Activated T-cell treated with anti-CD3 and anti-CD28 coated beads, Interleukin-2, amount 50 U/mL, for 72 hours (primary cell): ENCODE measurements at places on chromosomes 6 and 20. TPM values are rescaled to one million over a fixed set of nuclear protein-coding genes. Genes with fewer than 3 reads are reported as not detected.

- H3K27ac ChIP-seq: peak overlapping the region; percentile 82
- peaks cover 8% of the 10 kb centered on the region for H3K4me1 ChIP-seq
- peaks cover 4% of the 10 kb centered on the region for H3K36me3 ChIP-seq
- no peaks in the 10 kb centered on the region for H3K27me3 ChIP-seq
- DNase-seq: no peak
Observed at GRCh38 chr20:25000268-25000801, 7.8 kb upstream of the APMAP start.

- no peak overlapping the region for H3K27ac ChIP-seq
- DNase-seq: no peak
- H3K36me3 ChIP-seq: no peaks in the 10 kb centered on the region
- H3K4me3 ChIP-seq: no peak overlapping the region
- H3K4me1 ChIP-seq: peaks cover 11% of the 10 kb centered on the region
Observed at GRCh38 chr20:12966468-12967085, 42.2 kb upstream of the SPTLC3 start.

GRCh38 chr20:48276021-48276342, 490.7 kb upstream of the SULF2 start:
- peaks cover 18% of the 10 kb centered on the region for H3K27me3 ChIP-seq
- no peak overlapping the region for H3K27ac ChIP-seq
- no peaks in the 10 kb centered on the region for H3K36me3 ChIP-seq
- no peaks in the 10 kb centered on the region for H3K4me1 ChIP-seq

- no peak overlapping the region for H3K27ac ChIP-seq
- DNase-seq: no peak
- H3K36me3 ChIP-seq: no peaks in the 10 kb centered on the region
- no peak overlapping the region for H3K4me3 ChIP-seq
Observed at GRCh38 chr6:3267162-3267561, 8.4 kb downstream of the PSMG4 start.

- H3K36me3 ChIP-seq: no peaks in the 10 kb centered on the region
- DNase-seq: no peak
- no peak overlapping the region for H3K4me3 ChIP-seq
- peaks cover 4% of the 10 kb centered on the region for H3K27me3 ChIP-seq
Observed at GRCh38 chr20:3653921-3654320, 9.3 kb downstream of the GFRA4 start.

DNA sequence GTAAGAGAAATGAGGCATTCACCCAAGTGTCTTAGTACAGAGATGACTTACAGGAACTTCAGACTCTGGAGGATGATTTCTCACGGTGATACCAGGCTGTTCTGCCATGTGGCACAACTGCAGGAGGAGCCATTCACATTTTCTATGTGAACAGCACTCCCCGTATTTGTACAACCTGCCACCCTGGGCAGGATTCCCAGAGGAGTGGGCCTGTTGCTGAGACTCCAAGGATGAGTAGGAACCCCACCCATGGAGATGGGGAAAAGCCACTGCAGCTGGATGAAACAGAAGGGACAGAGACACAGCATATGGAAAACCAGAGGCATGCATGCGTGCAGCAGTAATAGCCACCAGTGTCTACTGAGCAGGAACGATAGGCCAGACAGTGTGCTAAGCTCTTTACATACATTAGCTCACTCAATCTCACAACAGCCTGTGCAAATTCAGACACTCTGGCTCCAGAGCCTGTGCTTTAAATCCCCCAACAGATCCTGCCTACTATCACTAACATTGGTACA, 48.0 kb upstream of the PTPRT start:
- no peak overlapping the region for H3K27ac ChIP-seq
- no peaks in the 10 kb centered on the region for H3K36me3 ChIP-seq
- no peak overlapping the region for H3K4me3 ChIP-seq
- no peak for DNase-seq
- H3K27me3 ChIP-seq: no peaks in the 10 kb centered on the region

GRCh38 chr6:148972481-148972880, 225.7 kb downstream of the UST start:
- peak; percentile 53 for DNase-seq
- H3K36me3 ChIP-seq: no peaks in the 10 kb centered on the region
- peaks cover 39% of the 10 kb centered on the region for H3K27me3 ChIP-seq

DNA sequence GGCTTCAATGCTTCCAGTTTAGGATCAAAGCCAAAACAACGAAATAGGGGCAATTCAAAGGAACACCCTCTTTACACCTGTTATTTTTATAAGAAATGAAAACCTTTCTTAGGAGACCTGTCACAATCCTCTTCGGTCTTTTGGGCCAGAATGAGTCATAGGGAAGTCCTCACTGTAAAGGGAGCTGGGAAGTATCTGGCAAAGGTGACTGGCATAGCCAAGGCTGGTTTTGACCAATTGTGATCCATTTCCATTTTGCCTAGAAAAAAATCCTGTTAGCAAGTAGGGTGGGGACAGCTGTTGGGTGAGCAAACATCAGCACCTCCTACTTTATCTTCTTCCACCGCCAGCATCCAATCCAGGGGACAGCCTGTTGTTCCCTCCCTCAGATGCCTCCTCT, 343.2 kb upstream of the SULF2 start:
- no peak for DNase-seq
- H3K4me1 ChIP-seq: no peaks in the 10 kb centered on the region
- H3K27ac ChIP-seq: no peak overlapping the region
- H3K4me3 ChIP-seq: no peak overlapping the region
- no peaks in the 10 kb centered on the region for H3K36me3 ChIP-seq

- no peak overlapping the region for H3K27ac ChIP-seq
- H3K36me3 ChIP-seq: peaks cover 4% of the 10 kb centered on the region
- no peaks in the 10 kb centered on the region for H3K27me3 ChIP-seq
- H3K4me3 ChIP-seq: no peak overlapping the region
Observed at GRCh38 chr20:21159658-21160380, 33.9 kb downstream of the KIZ start.

DNA sequence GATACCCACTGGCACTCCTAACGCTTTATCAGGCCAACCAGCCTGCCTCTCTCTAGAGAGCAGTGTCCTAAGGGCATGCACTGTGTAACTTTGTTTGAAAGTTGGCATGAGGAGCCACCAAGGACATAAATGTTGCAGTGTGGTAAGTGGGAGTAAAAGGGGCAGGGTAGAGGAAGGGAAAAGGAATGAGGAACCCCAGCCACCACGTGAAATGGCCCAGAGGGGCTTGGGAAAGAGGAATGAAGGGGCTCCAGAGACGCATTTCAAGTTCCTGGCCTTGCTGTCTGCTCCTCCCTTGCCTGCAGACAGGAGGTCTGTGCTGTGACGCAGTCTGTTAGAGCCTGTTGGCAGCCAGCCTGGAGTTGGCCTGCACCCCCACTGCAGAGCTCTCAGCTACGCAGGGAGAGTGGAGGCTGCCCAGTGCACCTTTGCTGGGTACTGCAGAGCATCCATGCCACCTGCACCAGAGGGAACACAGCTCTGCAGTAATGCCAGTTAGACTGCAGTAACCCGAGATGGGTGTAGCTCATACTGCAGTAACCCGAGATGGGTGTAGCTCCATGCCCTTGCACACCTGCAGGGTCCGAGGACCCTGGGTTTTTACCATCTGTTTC, 86.8 kb upstream of the SNAP25 start:
- H3K27ac ChIP-seq: no peak overlapping the region

GRCh38 chr20:24477831-24478547, 8.6 kb downstream of the SYNDIG1 start:
- no peak for DNase-seq
- no peaks in the 10 kb centered on the region for H3K36me3 ChIP-seq
- H3K27me3 ChIP-seq: peaks cover 16% of the 10 kb centered on the region
- no peak overlapping the region for H3K27ac ChIP-seq
- H3K4me3 ChIP-seq: no peak overlapping the region

DNA sequence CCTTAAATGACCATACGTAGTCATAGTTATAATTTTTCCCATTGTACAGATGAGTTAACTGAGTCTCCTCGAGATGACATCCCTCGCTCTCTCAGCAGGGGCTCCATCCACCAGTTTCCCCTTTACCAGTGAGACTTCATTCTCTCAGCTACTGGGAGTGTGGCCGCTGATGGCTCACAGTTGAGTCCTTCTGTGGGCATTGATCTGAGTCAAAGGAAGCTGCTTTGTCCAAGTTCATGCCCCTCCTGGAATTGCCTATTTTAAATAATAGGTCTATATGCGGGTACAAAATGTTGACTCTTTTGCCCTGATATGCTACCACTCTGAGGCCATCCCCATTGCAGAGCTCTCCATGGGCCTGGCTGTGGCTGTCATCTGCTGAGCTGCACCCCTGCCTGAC, 14.8 kb upstream of the CST1 start:
- H3K27ac ChIP-seq: no peak overlapping the region
- no peaks in the 10 kb centered on the region for H3K36me3 ChIP-seq
- no peak overlapping the region for H3K4me3 ChIP-seq
- no peaks in the 10 kb centered on the region for H3K4me1 ChIP-seq
- H3K27me3 ChIP-seq: peaks cover 12% of the 10 kb centered on the region

- no peak for DNase-seq
- no peak overlapping the region for H3K27ac ChIP-seq
- no peak overlapping the region for H3K4me3 ChIP-seq
- H3K27me3 ChIP-seq: no peaks in the 10 kb centered on the region
Observed at GRCh38 chr6:74259981-74260380, 564.0 kb downstream of the CD109 start.

- peak overlapping the region; percentile 95 for H3K27ac ChIP-seq
- DNase-seq: peak; percentile 64
- H3K4me3 ChIP-seq: peak overlapping the region; percentile 63
- no peaks in the 10 kb centered on the region for H3K27me3 ChIP-seq
Observed at GRCh38 chr20:32333181-32333987, 24.7 kb upstream of the ASXL1 start.

DNA sequence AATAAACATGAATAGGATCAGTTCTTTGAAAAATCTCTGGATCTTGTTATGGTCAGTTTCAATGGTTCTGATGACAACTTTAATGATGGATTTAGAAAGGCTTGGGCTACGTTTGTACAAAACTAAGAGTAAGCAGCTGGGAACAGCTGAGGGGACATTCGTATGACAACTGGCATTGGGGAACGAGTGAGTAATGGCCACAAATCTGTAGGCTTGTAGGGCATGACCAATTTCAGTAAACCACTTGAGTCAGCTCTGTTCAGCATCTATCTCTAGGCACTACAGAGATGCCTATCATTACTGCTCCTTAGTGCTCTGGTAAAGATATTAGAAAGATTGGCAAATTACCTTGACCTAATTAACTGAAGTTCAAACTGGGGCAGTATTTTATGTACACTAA, 1375.6 kb downstream of the EPHA7 start:
- DNase-seq: no peak
- no peaks in the 10 kb centered on the region for H3K36me3 ChIP-seq
- H3K27me3 ChIP-seq: no peaks in the 10 kb centered on the region
- no peak overlapping the region for H3K4me3 ChIP-seq
- no peaks in the 10 kb centered on the region for H3K4me1 ChIP-seq
- no peak overlapping the region for H3K27ac ChIP-seq

DNA sequence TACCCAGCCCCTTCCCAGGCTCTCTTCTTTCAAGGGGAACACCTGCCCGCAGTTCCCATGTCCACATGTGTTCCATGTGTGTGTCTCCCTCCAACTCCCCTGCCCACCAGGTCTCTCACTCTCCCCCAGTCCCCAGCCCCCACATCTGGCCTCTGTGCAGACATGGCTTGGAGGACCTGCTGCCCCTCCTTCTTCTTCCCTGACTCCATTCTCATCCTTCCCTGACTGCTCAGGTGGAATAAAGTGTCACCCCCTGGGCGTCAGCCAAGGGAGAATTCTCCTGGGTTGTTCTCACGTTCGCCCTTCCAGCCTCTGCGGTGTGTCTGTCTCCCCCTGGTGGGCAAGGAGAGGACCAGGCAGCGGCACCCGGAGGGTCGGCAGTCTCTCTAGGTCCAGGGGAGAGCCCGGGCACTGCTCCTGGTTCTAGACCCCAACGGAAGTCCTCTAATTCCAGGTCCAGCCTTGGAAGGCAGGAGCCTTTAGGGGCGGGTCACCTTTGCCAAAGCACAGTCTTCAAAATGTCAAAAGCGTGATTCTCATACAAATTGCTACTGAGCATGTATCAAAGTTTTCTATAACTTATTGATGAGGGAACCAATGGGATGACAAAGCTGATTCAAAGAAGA, 50.5 kb downstream of the EBF4 start:
- H3K27me3 ChIP-seq: no peaks in the 10 kb centered on the region
- DNase-seq: peak; percentile 82
- no peaks in the 10 kb centered on the region for H3K36me3 ChIP-seq
- peak overlapping the region; percentile 21 for H3K4me3 ChIP-seq
- H3K27ac ChIP-seq: peak overlapping the region; percentile 39

DNA sequence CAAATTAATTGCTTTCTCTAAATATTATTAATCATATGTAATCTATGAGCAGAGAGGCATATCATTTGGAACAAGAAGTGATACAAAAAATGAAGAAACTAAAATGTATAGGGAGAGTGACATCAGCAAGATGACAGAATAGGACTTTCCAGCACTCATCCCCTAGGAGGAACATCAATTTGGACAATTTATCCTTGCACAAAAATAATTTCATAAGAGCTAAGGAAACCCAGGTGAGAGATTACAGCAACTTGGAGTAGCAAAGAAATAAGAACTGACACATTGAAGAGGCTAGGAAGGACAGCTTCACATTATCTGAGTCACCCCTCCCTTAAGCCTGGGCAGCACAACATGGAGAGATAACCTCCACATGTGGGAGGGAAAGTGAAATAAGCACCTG, 347.5 kb downstream of the MAFB start:
- H3K4me3 ChIP-seq: no peak overlapping the region
- no peaks in the 10 kb centered on the region for H3K27me3 ChIP-seq
- no peak overlapping the region for H3K27ac ChIP-seq

DNA sequence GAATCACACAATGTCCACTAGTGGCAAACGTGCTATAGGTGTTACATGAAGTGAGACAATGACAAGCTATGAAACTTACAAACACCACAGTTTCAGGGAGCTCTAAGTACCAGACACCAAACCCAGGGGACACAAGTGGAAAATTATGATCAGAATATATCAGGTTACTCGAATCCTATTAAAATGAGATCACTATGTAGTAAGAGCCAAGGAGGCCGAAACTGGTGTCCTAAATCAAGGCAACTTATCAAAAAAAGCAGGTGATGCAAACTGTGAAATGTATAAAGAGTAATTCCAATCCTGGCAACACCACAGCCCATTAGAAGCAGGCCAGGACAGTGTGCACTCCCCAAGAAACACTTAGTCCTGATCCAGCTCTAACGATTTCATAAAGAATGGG, 100.3 kb downstream of the ARHGAP18 start:
- no peak overlapping the region for H3K27ac ChIP-seq
- no peaks in the 10 kb centered on the region for H3K36me3 ChIP-seq
- no peaks in the 10 kb centered on the region for H3K27me3 ChIP-seq
- no peak for DNase-seq
- H3K4me3 ChIP-seq: no peak overlapping the region

DNA sequence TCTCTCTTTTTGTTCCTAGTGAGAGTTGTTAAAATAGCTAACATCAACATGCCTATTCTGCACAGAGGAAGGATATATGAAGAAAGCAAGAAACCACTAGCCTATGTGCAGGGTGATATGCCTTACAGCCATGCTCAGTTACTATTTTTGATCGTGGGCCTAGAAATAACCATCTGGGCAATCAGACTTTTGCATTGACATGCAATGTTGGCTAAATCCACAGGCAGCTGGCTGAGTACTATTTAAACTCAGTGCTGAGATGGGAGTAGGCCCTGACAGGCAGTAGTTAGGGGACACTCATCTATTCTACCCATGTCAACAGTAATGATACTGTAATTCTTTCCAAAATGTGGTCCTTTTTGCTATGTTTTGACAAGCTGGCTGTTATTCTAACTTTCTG, 89.6 kb downstream of the HDGFL1 start:
- DNase-seq: no peak
- H3K4me3 ChIP-seq: no peak overlapping the region
- no peaks in the 10 kb centered on the region for H3K36me3 ChIP-seq
- H3K27ac ChIP-seq: no peak overlapping the region

The PCED1A gene
- total RNA-seq: 58.9 TPM

The SLC32A1 gene
- 0.12 TPM for total RNA-seq

The PGC gene
- total RNA-seq: not detected

The HLA-DPB1 gene
- 20.9 TPM for total RNA-seq

The HLA-DQB2 gene
- 0.36 TPM for total RNA-seq

The TEAD3 gene
- total RNA-seq: 1.9 TPM

The POM121L2 gene
- total RNA-seq: not detected

The SOX18 gene
- total RNA-seq: 0.72 TPM
